Aorta (tissue), 5 donors: ENCODE measurements at places on chromosomes 11 and 22.
A peak's percentile ranks its signal among the peaks of the same experiment; 100 is the strongest.

GRCh38 chr11:118956847-118957469, 860 bp downstream of the UPK2 start:
- DNase-seq: peak; percentile 30

DNA sequence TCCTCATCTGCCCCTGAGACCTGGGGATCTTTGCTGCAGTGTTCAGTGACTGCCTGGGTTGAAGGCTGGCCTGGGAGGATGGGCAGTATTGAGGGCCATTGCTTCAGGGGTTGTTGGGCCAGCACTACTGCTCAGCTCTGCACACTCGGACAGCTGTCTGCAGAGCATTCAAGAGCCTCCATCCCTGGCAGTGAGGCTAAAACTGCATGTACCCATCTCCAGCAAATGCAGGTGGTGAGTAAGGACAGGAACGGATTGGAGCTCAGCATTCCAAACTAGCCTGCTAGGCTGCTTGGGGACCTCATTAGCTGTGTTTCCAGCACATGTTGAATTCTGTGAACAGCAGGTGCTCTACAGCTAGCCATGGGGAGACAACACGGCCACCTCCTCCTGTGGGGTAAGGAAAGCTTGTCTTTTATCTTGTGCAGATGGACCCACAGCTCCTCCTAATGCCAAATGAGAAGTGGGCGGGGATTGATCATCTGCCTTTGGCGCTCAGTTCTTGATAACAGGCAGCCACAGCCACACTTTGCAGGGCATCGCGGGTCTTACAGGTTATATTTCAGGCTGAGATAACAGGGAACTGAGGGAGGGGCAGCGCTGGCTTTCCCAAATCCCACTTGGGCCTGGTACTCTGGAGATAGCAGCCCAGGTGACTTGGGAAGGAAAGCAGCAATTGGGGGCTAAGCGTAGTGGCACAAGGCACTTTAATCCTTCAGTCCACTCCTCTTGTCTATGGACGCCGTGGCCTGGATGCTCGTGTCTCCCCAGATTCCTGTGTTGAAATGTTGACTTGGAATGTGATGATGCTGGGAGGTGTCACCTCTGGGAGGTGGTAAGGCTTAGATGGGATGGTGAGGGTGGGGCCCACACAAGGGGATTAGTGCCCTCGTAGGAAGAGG, 254.5 kb upstream of the B3GAT1 start:
- no peak for DNase-seq

DNA sequence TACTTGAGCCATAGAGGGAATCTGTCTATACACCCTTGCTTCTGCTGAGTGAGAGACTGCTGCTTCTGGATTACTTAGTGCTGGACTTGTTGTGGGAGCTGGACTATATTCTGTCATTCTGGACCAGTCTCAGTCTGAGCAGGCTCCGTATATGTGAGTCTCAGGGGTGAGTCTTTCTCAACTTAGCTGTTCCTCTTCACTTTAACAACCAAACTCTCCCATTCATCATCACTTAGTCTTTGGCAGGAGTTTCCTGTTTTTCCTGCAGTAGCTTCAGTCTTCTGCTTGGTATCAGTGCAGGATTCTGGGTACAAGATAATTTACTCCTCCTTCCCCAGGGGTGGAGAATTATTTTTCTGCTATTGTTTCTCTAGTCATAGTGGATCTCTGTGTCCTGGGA, 779.5 kb downstream of the METTL15 start:
- DNase-seq: no peak

DNA sequence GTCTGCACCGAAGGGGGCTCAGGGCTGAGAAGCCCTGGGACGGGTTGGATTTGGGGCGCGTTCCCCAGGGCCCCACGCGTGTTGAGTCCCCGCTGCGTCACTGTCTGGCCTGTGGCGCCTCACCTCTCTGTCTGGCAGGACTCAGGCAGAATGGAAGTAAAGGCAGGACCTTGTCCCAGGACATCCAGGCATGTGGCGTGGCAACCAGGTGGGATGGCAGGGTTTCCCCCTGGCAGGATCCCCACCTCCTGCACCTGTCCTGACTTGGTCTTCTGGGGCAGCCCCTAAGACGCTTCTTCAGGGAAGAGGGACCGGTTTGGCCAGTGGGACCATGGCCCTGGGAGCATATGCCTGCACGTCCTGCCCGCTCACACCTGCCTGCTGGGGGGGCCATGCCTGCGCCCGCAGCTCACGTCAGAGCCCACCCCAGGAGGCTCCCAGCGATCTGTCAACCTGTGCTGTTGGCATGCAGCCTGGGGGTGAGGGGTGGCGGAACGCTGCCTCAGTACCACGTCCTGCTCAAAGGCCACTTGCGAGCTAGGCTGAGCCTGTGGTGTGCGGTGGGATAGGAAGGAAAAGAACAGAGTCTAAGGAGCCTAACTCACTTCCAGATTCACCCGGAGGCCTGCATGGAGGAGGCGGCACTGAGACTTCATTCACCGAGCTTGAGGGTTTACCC, 72.7 kb downstream of the KCNQ1 start:
- peak; percentile 39 for DNase-seq

- no peak for DNase-seq
Observed at GRCh38 chr22:38078046-38078840, 5.7 kb downstream of the SLC16A8 start.

- DNase-seq: no peak
Observed at GRCh38 chr22:24030186-24030702, 19.1 kb downstream of the CABIN1 start.

DNA sequence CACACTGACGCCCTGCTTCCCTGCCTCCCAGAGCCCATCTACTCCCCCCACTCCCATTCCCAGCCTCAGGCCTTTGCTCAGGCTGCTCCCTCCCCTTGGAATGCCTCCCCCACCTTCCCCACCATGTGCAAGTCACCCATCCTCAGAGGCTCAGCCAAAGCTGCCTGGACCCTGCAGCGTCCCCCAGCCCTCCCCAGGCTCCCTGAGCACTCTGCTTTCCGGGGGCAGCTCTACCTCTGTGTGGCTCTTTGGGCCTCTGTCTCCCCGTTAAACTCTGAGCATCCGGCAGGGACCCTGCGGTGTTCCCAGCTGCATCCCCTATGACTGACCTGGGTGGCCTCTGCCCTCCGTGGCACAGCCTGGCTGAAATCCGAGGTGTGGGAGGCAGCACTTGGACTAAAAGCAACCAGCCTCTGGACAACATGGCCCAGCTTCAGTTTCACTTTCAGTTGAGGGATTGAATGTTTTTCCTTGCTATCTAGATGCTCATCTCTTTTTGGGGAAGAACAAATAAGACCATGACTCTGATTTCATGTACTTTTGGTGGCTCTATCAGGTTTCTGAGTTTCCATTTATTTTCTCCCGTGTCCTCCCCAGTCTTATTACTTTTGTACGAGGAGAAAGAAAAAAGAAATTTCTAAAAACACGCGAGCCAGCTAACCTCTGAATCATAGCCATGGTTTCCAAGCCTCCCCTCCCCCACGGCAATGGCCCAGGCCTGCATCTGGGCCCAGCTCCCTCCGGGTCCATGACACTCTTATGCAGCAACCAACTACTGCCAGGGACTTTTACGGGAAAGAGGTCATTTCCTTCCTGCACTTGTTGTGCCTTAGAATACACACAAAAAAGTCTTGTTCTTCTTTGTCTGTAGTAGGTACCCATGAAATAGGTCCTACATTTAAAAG, 3.8 kb downstream of the APOL3 start:
- DNase-seq: peak; percentile 93

- DNase-seq: no peak
Observed at GRCh38 chr11:116916886-116917285, 79.5 kb upstream of the APOA1 start.

DNA sequence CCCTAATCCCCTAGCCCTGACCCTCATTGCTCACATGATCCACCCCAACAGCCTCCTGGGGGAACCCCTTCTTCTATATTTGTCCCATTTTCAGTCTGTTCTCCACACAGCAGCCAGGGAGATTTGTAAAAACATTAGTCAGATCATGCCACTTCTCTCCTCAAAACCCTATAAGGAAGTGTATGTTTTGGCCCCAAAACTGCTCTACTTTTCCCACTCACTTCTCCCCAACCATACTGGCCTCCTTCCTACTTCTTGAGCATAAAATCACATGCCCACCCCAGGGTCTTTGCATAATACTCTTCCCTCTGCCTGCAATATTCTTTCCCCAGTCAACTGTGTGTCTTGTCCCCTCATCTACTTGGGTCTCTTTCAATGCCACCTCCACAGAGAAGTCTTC, 4.7 kb upstream of the SLC22A12 start:
- no peak for DNase-seq

DNA sequence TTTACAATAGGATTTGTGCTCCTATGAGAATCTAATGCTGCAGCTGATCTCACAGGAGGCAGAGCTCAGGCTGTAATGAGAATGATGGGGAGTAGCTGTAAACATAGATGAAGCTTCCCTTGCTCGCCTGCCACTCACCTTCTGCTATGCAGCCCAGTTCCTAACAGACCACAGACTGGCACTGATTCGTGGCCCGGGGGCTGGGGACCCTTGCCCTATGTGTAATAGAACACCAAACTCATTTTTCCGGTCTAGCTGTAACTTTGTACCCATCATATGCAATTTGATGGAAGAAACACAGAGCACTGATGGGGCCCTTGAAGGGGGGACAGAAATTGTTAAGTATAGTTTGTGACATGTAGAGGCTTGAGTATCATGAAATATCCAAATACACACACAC, 79.6 kb upstream of the OR5AK2 start:
- DNase-seq: no peak

- no peak for DNase-seq
Observed at GRCh38 chr11:100512475-100512874, 174.6 kb upstream of the ARHGAP42 start.

- no peak for DNase-seq
Observed at GRCh38 chr11:96051820-96052219, 127.9 kb upstream of the MTMR2 start.

DNA sequence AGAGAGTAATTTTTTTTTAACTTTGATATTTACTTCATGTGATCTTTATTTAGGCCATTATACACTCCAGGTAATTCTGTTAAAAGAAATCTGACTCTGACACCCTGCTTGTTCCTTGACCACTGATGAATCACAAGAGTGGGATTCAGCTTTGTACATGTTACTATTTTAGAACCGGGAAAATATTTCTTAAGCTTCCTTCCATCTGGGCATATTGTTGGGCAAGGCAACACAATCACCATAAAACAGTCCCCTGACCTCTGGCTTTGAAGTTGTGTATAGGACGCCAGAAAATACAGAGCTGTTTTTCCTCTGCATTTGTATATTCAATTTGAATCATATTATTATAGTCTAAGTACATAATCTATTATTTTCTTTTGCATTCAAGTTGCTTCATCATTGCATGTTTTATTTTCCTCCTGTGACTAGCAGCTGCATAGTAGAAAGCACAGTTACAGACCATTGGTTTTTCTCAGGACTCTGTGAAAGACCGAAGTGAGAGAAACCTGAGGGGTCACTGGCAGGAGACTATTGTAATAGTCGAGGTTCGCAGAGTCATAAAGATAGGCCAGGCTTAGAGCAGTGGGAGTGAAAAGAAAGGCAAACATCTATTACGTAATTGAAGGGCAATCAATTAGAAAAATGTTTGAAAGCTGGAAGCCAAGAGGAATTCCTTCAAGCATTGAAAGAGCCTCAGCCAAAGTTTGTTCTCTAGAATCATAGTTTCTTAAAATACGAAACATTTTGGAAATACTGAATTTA, 51.8 kb upstream of the SLC36A4 start:
- no peak for DNase-seq

- DNase-seq: no peak
Observed at GRCh38 chr22:46710806-46711205, 27.2 kb downstream of the CERK start.

- no peak for DNase-seq
Observed at GRCh38 chr11:36475192-36475591, 34.9 kb downstream of the TRAF6 start.

GRCh38 chr11:67252831-67253239, 13.4 kb upstream of the GRK2 start:
- peak; percentile 74 for DNase-seq

DNA sequence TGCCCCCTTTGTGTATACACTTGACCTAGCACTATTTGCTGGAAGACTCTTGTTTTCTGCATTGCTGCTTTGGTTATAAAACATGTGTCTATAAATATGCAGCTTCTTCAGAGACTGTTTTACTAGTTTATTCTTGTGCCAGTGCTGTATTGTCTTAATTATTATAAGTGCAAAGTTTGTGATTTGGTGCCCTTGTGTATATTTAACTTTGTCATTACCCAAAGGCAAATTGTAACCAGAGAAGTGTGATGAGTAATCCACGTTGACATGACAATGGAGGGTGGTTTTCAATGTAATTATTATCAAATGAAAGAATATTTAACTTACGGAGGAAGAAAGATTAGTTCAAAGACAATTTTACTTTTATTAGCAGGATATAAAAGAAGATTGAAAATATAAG, 75.0 kb upstream of the PRODH start:
- DNase-seq: no peak

DNA sequence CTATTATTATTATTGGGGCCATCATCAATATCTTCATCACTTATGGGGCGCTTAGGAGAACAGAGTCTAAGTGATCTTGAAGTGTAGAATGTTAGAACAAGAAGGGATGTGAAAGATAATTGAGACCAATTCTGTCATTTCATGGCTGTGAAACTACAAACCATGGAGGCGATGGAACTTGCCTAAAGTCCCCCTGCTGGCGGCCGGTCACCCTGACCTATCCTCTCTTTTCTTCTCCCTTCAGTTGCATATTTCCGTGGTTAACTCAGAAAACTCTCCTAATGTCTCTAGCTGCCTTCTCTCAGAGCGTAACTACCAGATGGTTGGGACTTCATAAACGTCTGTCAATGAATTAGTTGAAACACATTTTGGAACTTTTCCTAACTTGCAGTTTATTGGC, 6.6 kb upstream of the OR4B1 start:
- no peak for DNase-seq

DNA sequence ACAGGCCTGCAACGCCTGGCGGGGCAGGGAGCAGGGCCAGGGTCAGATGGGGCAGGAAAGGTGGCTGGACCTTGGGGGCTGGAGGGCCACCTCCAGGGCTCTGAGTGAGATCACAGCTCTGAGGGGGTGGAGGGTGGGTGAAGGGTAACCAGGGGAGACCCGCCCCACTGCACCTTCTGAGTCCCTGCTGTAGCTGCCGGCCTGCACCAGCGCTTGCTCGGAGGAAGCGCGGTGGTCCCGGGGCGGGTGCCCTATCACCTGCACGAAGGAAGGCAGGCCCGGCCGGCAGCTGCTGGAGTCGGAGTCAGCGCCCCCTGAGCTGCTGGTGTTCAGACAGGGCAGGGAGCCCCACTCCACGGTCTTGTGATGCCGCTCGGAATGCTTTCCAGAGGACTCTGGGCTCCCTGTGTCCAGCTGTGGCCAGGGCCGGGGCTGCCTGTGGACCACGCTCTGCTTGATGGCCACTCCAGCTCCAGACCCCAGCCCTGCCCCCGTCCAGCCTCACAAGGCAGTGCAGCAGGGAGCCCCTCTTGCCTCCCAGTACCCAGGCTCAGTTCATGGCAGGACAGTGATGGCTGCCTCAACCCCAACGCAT, 3.8 kb downstream of the LMNTD2 start:
- no peak for DNase-seq

- DNase-seq: peak; percentile 68
Observed at GRCh38 chr11:118896472-118896913, 12.8 kb downstream of the CXCR5 start.

- no peak for DNase-seq
Observed at GRCh38 chr22:36574728-36575127, 45.8 kb upstream of the EIF3D start.

GRCh38 chr11:87038235-87038977, 672 bp downstream of the TMEM135 start:
- DNase-seq: no peak

GRCh38 chr11:21933095-21933494, 259.8 kb upstream of the ANO5 start:
- no peak for DNase-seq

- peak; percentile 60 for DNase-seq
Observed at GRCh38 chr11:86143087-86144030, 74.5 kb upstream of the PICALM start.
